ENCODE measurements at places on chromosomes 7 and 10. TPM values are rescaled to one million over a fixed set of nuclear protein-coding genes. Genes with fewer than 3 reads are reported as not detected.
A peak's percentile ranks its signal among the peaks of the same experiment; 100 is the strongest.

GRCh38 chr10:123202506-123202905 lies 48.3 kb downstream of the BUB3 start:
- DNase-seq: no peak

- no peak for DNase-seq
Measured at GRCh38 chr7:14104861-14105260, 115.4 kb upstream of the ETV1 start.

Gene IFT22
- total RNA-seq: 20.5 TPM

Gene PLEKHS1
- total RNA-seq: not detected

Gene FKBP6
- total RNA-seq: not detected

Gene CACNA2D1
- 114 TPM for total RNA-seq

- DNase-seq: no peak
Measured at GRCh38 chr10:74083304-74083703, 67.3 kb downstream of the AP3M1 start.

Gene PRKAR1B
- total RNA-seq: 1.4 TPM

GRCh38 chr10:28734938-28735759 lies 57.8 kb downstream of the BAMBI start:
- DNase-seq: no peak

Gene ABCC2
- 0.61 TPM for total RNA-seq

DNA sequence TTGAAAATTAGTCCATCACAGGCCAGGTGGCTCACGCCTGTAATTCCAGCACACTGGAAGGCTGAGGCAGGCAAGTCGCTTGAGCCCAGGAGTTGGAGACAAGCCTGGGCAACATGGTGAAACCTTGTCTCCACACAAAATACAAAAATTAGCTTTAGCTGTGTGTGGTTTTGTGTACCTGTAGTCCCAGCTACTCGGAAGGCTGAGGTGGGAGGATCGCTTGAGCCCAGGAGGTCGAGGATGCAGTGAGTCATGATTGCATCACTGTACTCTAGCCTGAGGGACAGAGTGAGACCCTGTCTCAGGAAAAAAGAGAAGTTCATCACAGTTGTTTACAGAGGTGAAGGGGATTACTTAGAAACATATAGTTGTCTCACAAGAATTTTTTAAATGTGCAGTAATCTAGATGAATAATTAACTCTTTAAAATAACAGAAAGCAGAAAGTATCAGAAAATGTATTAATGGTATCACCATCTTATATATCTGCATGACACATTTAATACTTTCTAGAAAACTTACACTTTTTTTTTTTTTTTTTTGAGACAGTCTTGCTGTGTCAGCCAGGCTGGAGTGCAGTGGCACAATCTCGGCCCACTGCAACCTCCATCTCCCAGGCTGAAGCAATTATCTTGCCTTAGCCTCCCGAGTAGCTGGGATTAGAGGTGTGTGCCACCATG lies 8.9 kb downstream of the LCOR start:
- no peak for DNase-seq

Gene EN2
- 0.21 TPM for total RNA-seq

Gene CPA5
- total RNA-seq: 0.73 TPM

- DNase-seq: no peak
Measured at GRCh38 chr7:137916980-137917645, 70.3 kb upstream of the DGKI start.

Gene TCAF2
- total RNA-seq: 2.6 TPM

GRCh38 chr7:158487631-158488151 lies 99.9 kb downstream of the PTPRN2 start:
- no peak for DNase-seq

- DNase-seq: no peak
Measured at GRCh38 chr10:412109-412508, 276.9 kb downstream of the ZMYND11 start.

Gene HMX3
- not detected for total RNA-seq

DNA sequence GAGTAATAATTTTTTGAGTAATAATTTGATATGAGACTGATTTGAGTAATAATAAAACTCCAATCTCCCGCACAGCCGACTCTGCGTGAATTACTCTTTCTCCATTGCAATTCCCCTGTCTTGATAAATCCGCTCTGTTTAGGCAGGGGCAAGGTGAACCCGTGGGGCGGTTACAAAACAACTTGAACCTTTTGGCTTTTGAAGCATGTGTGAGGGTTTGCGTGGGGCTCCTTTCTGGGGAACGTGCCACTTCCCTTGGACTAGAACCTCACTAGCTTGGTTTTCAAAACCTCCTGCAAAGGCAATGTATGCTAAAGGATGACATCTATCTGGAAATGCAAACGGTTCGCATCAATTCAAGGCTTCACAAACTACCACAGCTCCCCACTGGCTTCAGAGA lies 1.5 kb downstream of the CRPPA start:
- no peak for DNase-seq

DNA sequence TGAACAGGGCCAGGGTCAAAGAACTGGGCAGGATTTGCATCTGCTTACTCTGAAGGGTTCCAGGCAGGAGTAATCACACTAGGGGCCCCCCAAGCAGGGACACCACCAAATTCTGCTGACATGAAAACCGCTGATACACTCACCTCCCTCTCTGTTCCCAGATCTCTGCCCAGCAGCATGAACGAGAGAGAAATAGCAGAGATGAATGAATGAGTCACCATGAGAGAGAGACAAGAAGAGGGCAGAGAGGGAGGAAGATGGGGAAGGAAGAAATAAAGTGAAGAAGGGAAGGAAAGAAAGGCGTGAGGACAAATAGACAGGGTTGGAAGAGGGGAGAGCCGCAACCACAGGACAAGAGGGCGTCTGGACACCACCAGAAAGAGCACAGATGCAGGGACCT lies 285.9 kb upstream of the NEBL start:
- no peak for DNase-seq

Gene LIPJ
- 0.27 TPM for total RNA-seq

GRCh38 chr7:128233471-128233870 lies 7.6 kb upstream of the LEP start:
- DNase-seq: no peak

- DNase-seq: no peak
Measured at GRCh38 chr7:43660141-43660540, 69.2 kb downstream of the COA1 start.

DNA sequence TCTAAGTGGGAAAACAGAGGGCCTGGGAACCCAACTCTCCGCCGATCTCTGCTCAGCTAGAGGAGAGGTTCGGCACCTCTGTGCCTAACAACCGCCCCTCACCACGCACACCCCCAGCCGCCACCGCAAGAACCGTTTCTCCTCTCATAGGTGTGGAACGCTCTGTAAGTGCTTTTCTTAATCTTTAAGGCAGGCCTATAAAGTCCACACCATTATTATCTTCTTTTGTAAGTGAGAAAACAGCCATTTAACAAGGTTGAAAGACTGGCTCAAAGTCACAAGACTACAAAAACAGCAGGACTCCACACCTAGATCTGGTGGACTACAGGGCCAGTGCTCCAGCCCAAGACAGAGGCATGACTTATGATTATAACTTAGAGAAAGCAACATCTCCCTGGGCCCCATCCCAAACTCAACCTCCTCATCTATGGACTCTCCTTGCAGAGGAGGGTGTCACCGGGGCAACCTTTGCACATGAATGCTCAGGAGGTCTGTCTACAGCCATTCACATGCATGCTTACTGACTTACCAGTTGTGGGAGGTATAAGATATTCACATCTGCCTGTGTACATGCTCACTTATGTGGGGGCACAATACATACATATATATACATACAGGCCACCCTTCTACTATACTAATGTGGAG lies 7.9 kb upstream of the NKX2-3 start:
- DNase-seq: no peak

GRCh38 chr10:29372920-29373319 lies 84.0 kb downstream of the LYZL1 start:
- no peak for DNase-seq

GRCh38 chr10:3571310-3571825 lies 213.6 kb downstream of the KLF6 start:
- DNase-seq: no peak

- no peak for DNase-seq
Measured at GRCh38 chr7:145534301-145534700, 582.3 kb upstream of the CNTNAP2 start.

DNA sequence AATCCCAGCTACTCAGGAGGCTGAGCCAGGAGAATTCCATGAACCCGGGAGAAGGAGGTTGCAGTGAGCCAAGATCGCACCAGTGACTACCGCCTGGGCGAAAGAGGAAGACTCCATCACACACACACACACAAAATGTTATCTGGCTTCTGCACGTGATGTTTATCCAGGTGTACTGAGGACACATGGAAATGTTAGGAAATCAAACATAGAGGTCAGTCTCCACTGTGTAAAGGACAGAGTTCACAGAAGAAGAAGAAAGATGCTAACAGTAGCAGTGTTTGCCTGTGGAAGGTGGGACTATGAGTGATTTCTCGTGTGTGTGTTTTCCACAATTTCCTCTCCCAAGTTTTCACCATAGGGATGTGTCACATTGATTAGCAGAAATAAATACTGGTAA lies 256.9 kb downstream of the ELMO1 start:
- no peak for DNase-seq

DNA sequence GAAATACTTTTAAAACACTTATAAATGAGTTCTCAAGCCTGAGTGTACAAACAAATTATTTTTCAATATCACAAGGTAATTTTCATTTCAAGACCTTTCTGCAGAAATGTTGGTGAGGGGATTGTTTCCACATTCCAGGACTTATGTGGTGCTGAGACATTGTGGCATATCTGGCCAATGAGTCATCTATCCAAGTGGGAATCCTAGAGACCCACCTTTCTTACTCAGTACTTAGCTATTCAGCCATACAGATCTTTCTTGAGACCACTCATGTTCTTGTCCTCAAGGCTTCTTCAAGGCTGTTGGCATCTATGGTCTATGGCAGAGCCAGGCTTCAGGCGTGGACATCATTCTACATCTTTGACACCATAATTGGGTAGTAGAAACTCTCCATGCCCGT lies 225.4 kb downstream of the DKK1 start:
- no peak for DNase-seq

Gene ZPBP
- total RNA-seq: not detected

Gene TSC22D4
- total RNA-seq: 23.6 TPM

DNA sequence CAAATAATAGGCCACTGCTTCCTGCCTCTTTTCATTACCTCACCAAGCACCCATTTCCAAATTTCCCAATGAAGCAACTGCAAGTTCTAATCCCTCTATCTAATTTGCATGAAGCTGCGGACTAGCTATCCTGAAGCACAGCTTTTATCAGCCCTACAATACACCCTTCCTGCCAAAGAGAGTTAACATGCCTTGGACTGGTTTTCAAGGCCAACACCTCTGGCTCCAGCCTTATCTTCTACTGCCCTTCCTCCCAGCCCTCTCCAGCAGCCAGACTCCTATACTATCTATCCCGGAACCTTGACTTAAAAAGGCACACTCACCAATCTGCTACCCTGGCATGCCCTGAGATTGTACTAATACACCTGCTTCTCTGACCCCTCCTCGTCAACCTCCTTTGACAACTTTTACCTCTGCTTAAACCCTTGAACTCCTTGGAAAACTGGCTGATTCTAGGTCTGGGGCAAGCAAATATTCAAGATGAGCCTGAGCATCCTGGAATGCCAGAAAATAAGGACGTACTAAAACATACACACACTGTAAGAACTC lies 73.4 kb downstream of the SGMS1 start:
- DNase-seq: no peak

DNA sequence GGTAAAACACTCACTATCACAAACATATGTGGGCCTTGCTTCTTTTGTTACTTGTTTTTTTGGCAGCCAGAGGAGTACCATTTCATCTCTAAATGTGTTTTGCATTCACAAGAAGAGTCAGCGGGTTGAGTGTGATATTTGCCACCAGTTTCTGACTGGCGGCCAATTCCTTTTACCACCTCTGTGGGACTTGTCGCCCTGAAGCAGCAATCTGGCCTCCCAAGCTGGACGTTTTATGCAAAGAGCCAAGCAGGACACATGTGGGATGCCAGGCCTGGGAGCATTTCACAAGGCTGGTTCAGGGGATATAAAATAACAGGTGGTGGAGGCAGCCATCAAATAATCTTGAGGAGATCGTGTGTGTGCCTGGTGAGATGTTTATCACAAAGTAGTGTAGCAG lies 61.8 kb upstream of the TRIL start:
- no peak for DNase-seq

GRCh38 chr10:30029872-30030256 lies 29.5 kb downstream of the JCAD start:
- DNase-seq: no peak

- no peak for DNase-seq
Measured at GRCh38 chr7:123958186-123958703, 33.2 kb downstream of the SPAM1 start.

DNA sequence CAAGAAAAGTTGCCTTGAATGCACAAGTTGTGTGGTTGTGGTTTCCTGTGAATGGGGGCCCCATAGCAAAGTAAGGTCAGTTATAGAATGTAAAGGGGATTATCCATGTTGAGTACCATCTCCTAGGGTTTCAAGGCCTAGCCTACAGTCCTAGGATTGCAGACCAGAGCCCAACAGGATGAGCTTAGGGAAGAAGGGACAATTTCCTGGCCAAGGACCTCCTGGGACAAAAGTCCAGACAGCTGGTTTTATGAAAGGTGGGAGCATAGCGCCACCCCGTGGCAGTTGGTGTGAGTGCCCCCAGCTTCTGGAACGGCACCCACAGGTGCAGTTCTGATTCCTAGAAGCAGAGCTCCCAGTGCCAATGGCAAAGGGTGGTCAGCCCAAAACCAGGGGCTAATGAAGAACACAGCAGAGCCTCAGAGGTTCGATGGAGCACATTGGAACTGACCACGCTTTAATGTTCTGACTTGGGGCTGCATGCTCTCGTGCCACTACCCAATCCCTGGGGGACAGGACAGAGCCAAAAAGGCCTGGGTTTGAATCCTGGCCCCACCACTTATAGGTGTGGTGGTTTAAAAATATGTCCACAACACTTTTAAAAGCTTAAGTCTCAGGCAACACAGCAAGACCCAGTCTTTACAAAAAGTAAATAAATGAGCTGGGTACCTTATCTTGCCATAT lies 25.8 kb upstream of the TMEM120A start:
- DNase-seq: peak; percentile 83

DNA sequence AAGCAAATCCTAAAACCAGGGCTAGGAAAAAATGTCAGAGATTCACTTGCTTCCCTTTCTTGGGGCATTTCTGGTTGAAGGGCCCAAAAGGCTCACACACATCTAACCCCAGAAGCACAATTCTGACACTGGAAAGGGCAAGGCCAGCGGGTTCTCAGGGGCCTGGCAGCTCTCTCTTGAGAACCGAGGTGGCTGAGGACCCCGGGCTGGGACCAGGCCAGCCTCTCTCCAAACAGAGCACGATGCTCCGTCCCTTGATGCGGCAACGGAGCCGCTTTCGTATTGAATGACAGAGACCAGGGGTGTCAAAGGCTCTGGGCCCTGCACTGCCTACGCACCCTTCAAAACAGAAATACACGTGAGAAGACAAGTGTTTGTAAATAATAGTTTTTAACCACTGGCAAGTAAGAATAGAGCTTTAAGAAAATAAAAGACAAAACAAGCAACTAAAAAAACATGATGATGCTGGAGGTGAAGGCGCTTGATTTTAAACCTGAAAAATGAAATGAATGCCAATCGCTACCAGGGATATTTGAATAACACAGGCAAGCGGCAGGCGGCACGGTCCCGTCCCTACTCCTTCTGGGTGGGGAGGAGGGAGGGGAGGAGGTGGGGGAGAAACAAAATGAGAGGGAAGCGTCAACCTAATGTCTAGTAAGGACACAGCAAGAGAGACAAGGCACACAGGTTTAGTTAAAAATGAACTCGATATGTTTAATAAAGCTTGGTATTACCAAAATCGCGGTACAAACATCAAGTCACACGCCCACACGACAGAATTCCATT lies 68.0 kb downstream of the SLC29A4 start:
- no peak for DNase-seq

All from psoas muscle (tissue), 8 donors.